ENCODE measurements at places on chromosomes 16 and 17.

DNA sequence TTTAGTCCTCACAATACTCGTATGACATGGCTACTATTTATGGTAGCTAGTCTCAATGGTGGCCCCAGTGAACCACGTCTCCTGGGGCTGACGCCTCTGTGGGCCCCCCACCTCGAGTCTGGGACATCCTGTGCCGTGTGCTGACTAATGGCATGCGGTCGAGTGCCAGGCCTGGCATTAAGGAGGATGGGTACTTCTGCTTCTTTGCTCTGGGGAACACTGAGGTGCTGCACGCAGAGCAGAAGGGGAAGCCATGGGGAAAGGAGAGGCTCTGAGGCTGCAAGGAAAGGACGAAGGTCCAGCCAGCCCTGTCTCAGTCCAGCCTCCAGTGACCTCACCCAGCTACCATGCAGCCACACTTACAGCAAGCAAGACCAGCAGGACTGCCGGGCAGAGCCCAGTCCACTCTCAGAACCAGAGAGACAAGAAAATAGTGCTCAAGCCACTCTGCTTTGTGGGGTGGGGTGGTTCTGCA, 5.7 kb upstream of the MPRIP start:
- no peak for DNase-seq

DNA sequence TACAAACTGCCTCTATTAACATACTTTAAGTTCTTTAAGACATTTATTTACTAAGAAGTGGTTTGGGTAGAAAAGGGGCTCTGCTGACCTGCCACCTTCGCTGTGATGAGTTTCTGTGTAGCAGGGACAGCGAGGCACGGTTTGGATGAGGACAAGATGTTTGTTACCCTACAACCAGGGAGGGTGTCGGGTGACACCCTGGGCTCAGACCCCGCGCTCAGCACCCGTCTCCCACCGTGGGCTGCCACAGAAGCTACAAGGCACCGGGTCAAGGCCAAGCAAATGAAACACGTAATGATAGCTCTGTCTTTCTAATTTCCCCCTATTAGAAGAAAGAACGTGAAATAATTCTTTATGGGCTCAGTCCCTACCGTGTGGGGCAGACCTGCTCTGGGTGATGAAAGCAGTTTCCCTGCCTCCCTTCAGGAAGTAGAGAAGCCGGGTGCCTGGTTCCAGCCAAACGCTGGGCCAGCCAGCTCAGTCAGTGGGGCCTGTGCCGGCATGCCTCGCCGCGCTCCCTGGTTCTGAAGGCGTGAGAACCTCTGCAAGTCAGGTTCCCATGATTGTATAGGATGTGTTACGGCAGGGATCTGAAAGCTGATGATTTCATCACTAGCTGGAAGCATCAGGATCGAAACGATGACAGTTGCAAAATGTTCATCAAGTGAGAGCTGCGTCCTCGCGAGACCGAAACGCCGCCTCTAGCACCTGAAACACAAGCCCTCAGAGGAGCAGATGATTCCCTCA, 3.9 kb downstream of the ZNF750 start:
- no peak for DNase-seq

GRCh38 chr17:74903671-74904070, 10.2 kb upstream of the FADS6 start:
- no peak for DNase-seq

DNA sequence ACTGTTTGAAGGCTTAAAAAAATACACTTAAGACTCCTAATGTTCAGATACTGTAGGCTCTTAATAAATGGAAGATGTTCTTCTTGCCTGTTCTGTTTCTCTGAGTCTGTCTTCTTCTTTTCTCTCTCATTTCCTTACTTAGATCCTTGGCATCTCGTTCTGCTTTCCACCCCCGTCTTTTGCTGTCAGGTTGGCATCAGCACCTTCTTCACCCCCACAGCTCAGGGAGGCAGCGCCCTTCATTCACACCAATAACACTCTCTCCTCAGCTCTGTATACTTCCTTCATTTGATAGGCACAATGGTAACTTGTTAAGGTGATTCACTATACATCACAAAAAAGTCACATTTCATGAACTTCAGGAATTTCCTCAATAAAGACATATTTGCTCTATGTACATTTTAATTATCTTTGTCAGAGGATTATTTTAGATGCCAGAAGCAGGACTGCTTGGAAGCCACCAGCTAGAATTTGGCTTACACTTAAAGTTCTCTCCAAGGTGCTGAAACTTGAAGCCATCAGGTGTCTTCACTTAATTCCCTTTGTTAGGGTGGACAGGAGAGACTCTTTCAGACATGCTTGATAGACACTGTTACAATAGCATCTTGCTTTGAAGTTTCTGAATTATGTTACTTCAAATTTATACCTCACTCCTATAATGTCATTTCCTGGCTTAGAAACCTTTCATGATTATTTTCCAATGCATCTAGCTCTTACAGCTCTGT, 670.1 kb upstream of the C16orf82 start:
- DNase-seq, result no peak

DNA sequence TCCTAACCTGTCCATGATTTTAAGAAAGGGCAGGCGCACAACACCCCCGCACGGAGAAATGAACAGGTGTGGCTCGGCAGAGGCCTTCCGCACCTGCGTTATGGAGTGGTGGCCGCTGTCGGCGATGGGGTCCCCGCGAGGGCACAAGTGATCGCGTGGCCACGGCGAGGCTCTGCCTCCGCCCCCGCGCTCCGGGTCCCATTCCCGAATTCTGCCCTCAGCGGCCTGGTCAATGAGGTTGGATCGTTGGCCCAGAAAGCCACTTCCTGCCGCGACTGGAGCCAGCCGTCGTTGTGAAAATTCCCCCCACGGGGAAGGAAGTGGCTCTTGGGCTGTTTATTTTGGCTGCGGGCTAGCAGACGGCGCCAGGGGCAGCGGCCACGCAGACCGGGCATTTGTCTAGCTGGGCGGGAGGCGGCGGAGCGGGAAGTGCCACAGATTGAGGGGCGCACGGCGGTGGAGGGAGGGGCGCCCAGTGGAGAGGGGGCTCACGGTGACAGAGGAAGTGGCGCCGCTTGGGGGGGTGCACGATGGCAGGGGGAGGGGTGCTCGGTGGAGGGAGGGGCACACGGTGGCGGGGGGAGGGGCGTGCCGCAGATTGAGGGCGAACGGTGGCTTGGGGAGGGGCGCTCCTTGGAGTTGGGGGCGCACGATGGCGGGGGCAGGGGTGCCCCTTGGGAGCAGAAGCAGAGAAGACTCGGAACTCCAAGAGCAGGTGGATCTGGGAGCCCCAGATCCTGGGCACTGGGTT, 25.0 kb downstream of the MRC2 start:
- DNase-seq, result peak; percentile 57

- DNase-seq, result peak; percentile 54
Observed at GRCh38 chr16:50301626-50302471, 35.5 kb downstream of the ADCY7 start.

- no peak for DNase-seq
Observed at GRCh38 chr17:33680472-33680871, 387.4 kb upstream of the ASIC2 start.

DNA sequence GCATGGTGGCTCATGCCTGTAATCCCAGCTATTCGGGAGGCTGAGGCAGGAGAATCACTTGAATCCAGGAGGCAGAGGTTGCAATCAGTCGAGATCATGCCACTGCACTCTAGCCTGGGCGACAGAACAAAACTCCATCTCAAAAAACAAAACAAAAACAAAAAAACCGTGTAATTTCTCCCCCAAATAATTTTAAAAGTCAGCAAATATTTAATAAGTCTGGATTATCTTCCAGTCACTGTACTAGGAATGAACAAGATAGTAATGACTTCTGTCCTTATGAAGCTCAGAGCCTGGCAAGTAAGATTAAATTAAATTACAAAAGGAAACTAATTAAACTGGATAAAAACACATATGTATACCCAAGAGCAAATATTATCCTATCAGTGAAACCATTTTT, 113.5 kb downstream of the DNAH3 start:
- no peak for DNase-seq

- DNase-seq, result no peak
Observed at GRCh38 chr17:27320222-27320560, 26.3 kb downstream of the WSB1 start.

DNA sequence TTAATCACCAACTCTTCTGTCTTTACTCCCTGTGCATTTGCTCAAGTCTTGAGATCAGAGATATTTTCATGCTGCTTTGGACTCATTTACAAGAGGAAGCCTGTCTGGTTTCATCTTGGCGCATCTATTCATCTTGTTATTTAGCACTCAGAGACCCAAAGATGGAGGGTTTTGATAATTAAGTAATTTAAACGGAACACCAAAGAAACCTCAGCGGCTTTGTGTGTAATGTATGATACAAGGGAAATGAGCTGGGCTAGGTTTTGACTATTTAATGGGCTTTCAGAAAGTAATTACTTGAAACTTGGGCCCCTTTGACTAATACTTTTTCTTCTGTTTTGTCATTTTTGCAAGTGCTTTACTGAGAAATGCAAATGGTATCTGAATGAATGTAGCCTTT, 66.2 kb upstream of the CACNG3 start:
- no peak for DNase-seq

DNA sequence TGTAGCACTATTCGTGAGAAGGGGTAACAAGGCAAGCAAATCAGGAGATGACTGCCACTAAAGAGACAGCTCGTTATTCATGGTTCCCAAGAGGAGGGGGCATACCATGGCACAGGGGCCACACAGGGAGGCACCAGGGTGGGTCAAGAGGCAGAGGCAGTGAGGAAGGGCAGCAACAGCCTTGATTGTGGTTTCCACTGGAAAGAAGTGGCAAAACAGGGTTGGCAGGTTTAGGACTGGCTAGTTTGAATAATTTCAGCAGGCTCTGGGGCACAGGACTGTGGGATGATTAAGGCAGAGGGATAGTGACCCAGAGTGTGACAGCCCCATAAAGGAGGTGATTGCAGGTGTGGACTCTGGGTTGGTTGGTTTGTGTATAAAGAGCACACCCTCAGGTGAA, 188.9 kb downstream of the CBLN1 start:
- no peak for DNase-seq

DNA sequence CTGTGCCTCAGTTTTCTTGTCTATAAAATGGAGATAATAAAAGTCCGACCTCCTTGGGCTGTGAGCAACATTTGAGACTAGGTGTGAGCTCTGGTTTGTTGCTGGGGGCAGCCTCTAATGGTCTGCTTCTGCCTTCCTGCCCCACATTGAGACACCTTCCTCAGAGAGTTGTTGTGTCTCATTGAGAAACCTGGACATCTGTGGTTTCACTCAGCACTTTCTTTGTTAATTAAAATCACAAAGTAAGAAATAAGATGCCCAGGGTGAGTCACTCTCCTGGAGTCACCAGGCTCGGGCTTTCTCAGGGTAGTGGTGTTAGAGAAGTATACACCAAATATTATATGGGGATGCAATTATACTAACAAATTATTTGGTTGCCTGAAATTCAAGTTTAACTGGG, 389.2 kb upstream of the SALL1 start:
- DNase-seq, result peak; percentile 30

- DNase-seq, result no peak
Observed at GRCh38 chr16:81036751-81037350, 1.2 kb downstream of the ATMIN start.

GRCh38 chr16:51071326-51071725, 79.7 kb downstream of the SALL1 start:
- DNase-seq, result no peak

GRCh38 chr16:86205521-86206245, 304.6 kb upstream of the FOXF1 start:
- no peak for DNase-seq

DNA sequence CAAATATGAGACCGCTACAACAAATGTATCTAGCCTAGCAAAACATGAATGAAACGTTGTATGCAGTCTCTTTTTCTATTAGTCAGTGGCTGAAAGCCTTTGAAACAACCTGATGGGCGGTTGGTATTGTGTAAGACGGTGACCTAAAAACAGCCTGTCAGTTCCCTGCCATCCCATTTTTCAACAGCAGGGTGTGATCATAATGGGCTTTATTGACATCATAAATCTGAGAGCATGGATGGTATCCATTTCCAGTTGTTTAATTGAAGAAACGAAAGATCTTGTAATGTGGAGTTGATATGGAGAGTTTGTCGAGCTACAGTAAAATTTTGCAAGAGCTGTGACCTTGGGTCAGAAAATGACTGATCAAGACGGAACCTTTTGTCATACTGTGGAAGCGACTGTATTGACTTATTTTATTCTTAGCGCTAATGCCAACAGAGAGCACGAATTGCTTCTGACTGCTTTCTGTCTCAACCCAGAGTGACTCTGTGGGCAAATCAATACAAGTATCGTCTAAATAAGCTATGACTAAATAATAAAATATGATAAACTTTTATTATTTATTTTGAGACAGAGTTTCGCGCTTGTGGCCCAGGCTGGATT, 12.3 kb upstream of the MEIOB start:
- DNase-seq, result no peak

GRCh38 chr16:11705311-11706025, 37.2 kb downstream of the TXNDC11 start:
- no peak for DNase-seq

- peak; percentile 38 for DNase-seq
Observed at GRCh38 chr17:13362341-13363122, 239.2 kb downstream of the HS3ST3A1 start.

GRCh38 chr17:1975573-1975972, 49.6 kb downstream of the RTN4RL1 start:
- DNase-seq, result no peak

- no peak for DNase-seq
Observed at GRCh38 chr16:65532258-65532657, 410.4 kb upstream of the CDH11 start.
